ENCODE measurements at places on chromosomes 1 and 21.

DNA sequence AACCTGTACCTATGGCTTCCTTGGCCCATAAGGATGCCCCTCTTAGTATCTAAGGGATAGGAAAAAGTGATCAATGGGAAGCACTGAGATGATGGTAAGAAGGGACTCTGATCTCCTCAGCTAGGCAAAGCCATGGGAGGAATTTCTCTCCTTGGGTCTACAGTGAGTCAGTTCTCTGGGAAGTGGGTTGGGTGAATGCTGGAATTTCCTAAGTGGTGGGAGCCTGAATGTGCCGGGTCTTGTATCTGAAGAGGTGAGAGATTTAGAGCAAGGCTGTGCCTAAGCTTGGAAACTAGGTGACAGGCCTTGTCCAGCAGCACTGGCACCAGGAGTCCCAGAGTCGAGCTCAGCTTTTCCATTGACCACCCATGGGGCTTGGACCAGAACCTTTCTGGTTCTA is 96.3 kb upstream of the SLC2A1 start:
- DNase-seq = no peak

DNA sequence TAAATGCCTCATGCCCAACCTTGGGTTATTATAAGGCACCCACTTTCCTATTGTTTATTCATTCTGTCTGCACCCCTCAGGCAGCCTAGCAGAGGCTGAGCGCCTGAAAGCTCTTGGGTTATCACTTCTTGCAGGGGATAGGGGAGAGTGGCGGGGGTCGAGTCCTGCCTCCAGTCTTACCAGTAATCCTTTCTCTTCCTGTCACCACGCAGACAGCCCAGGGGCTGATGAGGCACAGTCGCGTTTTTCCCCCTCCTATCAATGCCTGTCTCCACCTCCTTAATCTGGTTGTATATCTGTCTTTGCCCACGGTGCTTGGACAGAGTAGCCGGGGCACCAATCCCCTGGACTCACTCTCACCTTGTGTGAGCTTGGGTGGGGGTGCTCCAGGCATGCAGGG is 733.1 kb downstream of the MATN1 start:
- no peak for DNase-seq

DNA sequence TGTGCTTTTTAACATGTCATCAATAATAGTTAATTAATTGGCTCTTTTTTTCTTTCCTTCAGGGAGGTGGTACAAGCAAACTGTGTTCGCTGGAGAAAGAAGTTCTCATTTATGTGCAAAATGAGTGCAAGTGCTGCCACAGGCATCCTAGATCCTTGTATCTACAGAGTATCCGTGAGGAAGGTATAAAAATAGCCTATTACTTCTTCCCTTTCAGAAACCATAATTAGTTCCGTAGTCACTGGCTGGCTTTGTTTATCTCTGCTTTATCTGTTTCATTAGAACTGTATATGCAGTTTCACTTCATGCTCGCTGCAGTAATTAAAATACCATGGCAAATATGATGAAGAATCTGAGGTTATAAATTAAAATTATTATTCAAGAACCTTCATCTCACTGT is 40.6 kb downstream of the EEIG2 start:
- DNase-seq = no peak

GRCh38 chr1:201715801-201716741 is 112.9 kb upstream of the IPO9 start:
- DNase-seq = no peak

- DNase-seq = no peak
Measured at GRCh38 chr1:191290441-191290840, 812.8 kb upstream of the BRINP3 start.

GRCh38 chr1:162708286-162708685 is 76.0 kb downstream of the DDR2 start:
- DNase-seq = no peak

GRCh38 chr21:41280115-41280919 is 36.3 kb upstream of the FAM3B start:
- no peak for DNase-seq

- DNase-seq = no peak
Measured at GRCh38 chr1:176501599-176501998, 38.6 kb downstream of the PAPPA2 start.

DNA sequence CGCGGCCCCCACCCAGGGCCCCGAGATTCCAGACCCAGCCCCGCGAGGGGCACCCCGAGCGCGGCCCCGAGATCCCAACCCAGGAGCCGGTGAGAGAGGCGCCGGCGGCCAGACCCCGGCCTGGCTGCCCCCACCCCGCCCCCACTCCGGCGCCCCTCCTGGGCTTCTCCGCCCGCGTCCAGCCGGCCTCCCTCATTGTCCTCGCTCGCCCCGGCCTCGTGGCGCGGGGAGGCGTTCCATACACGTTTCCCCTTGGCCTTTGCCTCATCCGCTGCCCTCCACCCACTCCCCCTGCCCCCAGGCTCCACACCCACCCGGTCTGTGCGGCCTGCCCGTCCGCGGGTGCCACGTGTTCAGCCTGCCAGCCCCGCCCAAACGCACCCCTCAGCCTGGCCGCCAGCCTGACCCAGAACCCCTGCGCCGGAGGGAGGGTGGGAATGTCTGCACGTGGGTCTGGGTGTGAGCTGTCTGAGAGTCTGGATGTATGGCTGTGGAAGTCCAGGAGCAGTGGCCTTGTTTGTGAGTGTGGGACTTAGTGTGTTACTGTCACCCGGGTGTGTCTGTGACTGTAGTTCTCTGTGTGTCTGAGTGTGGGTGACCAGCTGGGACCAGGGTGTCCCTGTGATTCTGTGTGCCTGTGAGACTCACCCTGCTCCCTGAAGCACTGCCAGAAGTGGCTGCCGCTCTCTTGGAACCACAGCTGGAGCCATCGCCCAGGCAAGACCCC is 681 bp downstream of the B4GALT2 start:
- DNase-seq = no peak

DNA sequence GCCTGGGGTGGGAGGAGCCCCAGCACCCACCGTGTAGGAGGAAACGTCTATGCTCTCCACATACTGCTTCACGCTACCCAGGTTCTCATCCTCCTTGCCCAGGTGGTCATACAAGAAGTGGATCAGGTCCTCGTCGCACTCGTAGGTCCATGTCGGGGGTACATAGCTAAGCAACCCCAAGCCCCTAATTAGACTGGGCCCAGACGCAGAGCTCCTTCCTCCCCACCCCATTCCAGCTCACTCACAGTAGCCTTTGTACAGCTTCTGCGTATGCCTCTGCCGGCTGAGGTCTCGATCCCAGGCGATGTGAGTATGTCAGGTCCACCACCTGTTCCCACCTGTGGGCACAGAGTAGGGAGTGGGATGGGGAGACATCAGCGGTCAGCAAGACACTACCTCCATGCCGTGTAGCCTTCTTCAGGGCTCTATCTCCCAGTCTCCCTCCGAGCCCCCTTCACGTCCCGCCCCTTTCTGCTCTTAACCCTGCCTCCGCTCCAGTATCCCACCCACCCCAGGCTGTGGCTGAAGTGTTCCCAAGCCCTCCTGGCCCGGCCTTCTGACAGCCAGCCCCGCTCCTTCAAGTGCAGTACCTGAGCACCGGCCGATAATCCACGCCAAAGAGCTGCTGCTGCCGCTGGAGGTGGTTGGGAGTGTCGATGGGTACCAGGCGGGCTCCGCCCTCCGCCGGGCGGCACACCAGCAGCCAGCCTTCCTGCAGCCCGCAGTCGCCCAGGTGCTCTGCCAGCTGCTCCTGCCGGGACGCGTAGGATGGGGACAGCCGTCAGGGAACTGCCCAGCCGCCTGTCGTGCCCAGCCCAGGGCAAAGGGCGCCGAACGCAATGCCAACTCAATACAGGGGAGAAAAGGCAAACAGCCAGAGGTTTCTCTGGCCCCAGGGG is 919 bp downstream of the HECTD3 start:
- no peak for DNase-seq

- DNase-seq = no peak
Measured at GRCh38 chr1:62500210-62500609, 63.4 kb downstream of the USP1 start.

DNA sequence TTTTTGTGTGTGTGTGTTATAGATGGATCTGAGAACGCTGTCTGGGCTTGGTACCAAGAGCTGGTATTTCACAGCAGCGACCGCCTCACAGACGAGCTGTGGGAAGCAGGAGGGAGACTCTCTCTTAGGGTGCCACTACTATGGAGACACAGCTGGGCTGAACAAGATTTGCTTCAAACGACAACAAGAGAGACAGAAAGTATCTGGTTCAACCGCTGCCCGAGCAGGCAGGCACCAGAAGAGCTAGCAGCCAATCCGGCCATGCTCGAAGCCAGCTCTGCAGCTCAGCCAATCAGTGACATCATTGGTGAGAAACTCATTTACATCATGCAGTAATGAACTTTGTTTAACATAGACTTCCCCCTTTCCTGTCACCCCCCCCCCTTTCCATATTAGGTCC is 341.3 kb downstream of the USP25 start:
- DNase-seq = no peak

DNA sequence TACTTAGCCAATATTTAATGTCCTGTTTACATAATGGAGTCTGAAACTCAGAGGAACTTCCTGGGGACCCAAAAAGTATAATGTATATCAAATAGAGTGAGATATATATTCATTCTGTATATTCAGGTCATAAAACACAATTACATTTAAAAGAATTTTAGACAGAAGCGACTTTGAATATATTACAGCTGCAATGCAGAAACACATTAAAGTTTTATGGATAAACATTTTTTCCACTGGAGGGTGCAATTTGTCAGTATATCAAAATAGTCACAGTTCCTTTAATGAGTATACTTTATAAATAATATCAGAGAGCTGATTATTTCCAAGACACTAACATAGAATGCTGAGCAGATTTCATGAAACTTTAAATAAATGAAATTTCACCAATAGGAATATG is 43.9 kb upstream of the CRB1 start:
- DNase-seq = no peak

- no peak for DNase-seq
Measured at GRCh38 chr1:225182716-225183115, 245.1 kb downstream of the LBR start.

DNA sequence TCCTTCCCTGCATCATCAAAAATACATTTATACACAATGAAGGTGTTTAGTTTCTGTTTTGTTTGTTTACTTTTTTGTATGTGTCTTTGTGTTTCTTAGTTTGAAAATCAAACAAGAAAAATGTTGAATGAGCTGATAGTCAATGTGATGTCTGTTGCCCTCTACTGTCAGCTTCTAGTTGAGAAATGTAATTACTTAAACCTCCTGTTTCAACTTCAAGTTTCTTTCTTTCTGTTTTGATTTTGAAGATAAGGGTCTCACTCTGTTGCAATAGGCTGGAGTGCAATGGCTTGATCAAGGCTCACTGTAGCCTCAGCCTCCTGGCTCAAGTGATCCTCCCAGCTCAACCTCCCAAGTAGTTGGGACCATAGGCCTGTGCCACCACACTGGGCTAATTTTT is 37.5 kb downstream of the SPTA1 start:
- DNase-seq = no peak

DNA sequence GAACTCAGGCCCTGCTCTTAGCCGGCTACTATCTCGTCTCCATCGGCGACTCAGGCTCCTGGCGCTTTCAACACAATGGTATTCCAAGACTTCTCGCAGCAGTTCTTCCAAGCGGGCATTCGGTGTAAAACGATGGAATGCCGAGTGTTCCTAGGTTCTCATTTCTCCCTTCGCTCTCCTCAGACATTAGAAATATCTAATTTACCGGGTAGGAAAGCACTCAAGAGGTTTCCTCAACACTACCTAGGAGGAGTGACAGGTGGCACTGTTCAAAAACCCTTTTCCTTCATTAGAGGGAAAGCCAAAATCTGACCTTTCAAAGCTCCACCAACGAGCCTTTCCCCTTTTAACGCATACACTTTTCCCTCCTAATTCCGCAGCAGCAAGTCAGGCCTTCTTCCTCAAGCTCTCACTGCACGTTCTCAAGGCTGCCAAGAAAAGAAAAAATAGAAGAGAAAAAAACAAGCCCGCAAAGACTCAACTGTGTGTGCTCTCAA is 601 bp downstream of the UBE2G2 start:
- DNase-seq = no peak

DNA sequence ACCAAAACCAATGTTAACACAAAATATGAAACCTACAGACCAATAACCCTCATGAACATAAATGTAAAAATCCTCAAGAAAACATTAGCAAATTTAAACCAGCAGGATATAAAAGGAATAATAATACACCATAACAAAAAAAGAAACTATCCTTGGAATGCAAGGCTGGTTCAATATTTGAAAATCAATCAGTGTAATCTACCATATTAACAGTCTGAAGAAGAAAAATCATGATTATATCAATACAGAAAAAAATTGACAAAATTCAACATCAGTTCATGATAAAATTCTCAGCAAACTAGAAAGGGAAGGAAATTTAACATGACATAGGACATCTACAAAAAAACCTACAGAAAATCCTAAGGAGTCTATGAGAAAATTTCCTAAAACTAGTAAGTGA is 19.8 kb downstream of the PRMT2 start:
- no peak for DNase-seq

- DNase-seq = no peak
Measured at GRCh38 chr1:2438038-2438437, 25.7 kb upstream of the PEX10 start.

DNA sequence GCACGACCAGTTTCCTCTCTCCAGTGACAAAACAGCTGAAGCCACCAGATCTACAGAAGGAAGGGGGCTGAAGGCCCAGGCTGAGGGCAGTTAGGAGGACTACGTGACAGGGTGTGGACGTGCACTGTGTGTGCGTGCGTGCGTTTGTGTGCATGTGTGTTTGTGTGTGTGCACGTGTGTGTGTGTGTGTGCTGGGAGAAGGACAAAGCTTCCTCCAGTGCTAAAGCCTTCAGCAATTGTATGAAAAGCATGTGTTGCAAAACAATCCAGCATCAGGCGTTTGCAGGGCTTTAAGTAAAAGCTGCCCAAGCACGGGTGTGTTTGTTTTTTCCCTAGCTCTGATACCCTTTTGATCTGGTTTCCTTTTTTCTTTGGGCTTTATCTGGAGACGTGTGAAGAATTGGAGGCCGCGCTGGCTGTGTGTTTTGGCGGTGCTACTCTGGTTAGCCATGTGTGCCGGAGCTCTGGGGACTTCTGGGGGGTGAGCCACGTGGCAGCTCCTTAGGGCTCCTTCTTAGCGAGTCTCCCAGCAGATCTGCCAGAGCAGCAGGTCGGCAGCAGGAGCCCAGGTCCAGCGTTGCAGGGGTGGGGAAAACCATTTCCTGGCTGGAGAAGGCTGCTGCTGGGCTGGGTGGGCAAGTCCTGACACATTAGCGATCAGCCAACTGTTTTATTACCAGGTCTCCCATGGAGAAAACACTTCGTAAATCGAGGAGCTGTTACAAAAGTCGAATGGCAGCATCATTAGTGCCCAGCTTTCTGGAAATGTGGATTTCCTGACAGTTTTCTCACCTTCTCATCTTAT is 73.4 kb downstream of the UCK2 start:
- no peak for DNase-seq

GRCh38 chr1:18927082-18927653 is 24.8 kb upstream of the ALDH4A1 start:
- DNase-seq = no peak

- DNase-seq = no peak
Measured at GRCh38 chr21:25254491-25255174, 352.6 kb downstream of the MRPL39 start.

GRCh38 chr1:162502928-162503327 is 5.3 kb downstream of the UHMK1 start:
- no peak for DNase-seq

All from stimulated activated CD4-positive, alpha-beta T cell treated with anti-CD3 and anti-CD28 coated beads, Interleukin-1b, Interleukin-23, amount 100 ng/mL, for 1 hour (primary cell).